ENCODE measurements at places on chromosomes 13 and 19. TPM values are rescaled to one million over a fixed set of nuclear protein-coding genes. Genes with fewer than 3 reads are reported as not detected.

GRCh38 chr19:28686756-28687155, 526.2 kb downstream of the UQCRFS1 start:
- H3K36me3 ChIP-seq, result no peaks in the 10 kb centered on the region
- no peak overlapping the region for H3K27ac ChIP-seq
- DNase-seq, result no peak
- no peaks in the 10 kb centered on the region for H3K27me3 ChIP-seq
- H3K4me3 ChIP-seq, result no peak overlapping the region

DNA sequence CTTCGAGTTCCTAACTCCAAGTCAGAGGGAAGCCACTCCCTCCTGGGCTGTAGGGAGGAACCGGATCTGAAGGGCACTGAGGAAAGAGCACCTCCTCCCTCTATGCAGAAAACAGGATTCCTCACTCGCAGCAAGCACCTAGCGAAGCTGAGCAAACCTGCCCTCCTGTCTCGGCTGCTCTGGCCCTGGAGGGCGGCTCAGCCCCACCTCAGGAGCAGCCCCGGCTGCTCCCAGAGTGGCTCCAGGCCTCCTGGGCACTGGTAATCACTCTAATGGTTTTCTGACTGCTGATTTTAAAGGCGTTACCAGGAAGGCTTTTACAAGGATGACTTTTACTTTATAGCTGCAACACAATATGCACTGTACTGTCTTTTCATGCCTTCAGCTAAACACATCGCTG, 312.5 kb downstream of the TEX29 start:
- no peaks in the 10 kb centered on the region for H3K4me1 ChIP-seq
- no peak overlapping the region for H3K27ac ChIP-seq
- H3K4me3 ChIP-seq, result no peak overlapping the region
- no peak for DNase-seq
- no peaks in the 10 kb centered on the region for H3K36me3 ChIP-seq

DNA sequence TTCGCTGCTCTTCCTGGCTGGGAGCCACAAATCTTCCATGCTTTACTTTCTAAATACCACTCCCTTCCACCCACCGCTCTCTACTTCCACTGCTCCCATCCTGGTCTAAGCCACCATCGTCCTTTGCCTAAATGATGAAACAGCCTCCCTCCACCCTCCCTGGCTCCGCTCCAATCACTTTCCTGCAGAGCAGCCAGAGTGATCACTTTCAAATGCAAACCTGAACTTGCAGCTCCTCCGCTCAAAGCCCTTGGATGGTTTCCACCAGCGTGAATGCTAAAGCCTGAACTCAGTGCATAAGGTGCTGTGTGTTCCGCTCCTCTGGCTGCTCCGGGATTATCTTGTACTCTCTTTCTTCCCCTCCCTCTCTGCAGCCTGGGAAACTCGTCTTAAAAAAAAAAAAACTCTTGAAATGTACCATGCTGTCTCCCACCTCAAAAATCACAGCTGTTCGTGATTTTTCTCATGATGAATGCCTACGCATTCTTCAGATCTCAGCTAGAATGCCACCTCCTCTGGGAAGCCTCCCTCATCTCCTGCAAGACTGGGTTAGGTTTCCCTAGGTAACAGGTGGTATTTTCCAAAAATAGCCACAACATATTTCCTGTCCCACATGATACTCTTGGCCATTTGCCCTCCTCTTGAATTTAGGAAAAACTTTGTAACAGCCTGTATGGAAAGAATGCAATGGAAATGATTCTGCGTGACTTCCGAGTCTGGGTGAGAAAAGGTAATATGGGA, 3.7 kb upstream of the SIN3B start:
- H3K4me3 ChIP-seq, result no peak overlapping the region
- no peak for DNase-seq
- H3K27ac ChIP-seq, result no peak overlapping the region
- H3K27me3 ChIP-seq, result no peaks in the 10 kb centered on the region
- H3K4me1 ChIP-seq, result peaks cover 7% of the 10 kb centered on the region

DNA sequence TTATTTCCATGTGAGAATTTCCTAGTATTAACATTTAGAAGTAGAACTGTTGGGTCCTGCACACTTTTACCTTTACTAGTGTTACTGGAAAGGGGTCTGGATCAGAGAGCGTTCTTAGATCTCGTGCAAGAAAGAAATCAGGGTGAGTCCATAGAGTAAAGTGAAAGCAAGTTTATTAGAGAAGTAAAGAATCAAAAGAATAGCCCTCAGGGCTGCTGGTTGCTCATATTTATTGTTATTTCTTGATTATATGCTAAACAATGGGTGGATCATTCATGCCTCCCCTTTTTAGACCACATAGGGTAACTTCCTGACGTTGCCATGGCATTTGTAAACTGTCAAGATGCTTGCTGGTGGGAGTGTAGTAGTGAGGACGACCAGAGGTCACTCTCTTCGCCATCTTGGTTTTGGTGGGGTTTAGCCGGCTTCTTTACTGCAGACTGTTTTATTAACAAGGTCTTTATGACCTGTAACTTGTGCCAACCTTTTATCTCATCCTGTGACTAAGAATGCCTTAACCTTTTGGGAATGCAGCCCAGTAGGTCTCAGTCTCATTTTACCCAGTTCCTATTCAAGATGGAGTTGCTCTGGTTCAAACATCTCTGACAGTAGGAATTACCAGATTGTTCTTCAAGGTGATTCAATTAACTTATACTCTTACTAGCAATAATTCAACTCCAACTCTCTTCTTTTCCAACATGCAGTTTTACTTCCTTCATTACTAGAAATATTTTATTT, 27.4 kb downstream of the NDFIP2 start:
- H3K4me1 ChIP-seq, result peaks cover 14% of the 10 kb centered on the region
- no peak for DNase-seq
- H3K27ac ChIP-seq, result no peak overlapping the region
- no peaks in the 10 kb centered on the region for H3K27me3 ChIP-seq
- H3K36me3 ChIP-seq, result no peaks in the 10 kb centered on the region
- H3K4me3 ChIP-seq, result no peak overlapping the region

DNA sequence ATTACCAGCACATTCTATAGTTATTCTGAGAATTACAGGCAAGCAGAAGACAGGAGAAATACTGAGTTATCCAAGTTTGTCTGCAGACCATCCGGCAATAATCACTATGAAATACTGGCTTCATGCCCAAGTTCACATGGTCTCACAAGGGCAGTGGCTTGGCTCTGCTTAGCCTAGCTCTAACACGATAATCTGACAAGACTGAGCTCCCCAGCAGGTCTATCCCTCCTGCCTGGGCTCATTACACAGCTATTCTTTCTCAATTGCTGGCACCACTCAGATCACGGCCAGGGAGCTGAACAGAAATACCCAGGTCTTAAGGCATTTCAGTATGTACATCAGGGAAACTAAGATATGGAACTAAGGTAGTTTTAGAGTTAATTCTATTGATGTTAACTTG, 361.6 kb upstream of the PCDH20 start:
- DNase-seq, result no peak
- H3K4me3 ChIP-seq, result no peak overlapping the region
- no peaks in the 10 kb centered on the region for H3K4me1 ChIP-seq
- no peaks in the 10 kb centered on the region for H3K27me3 ChIP-seq
- H3K36me3 ChIP-seq, result no peaks in the 10 kb centered on the region

The TINCR gene
- total RNA-seq, result not detected
